Trophoblast cell (in vitro differentiated cells and primary cell): ENCODE measurements at places on chromosomes 3 and 15.
A peak's percentile ranks its signal among the peaks of the same experiment; 100 is the strongest.

- no peak overlapping the region for H3K27ac ChIP-seq
- DNase-seq: no peak
- H3K4me1 ChIP-seq: no peaks in the 10 kb centered on the region
- H3K27me3 ChIP-seq: no peaks in the 10 kb centered on the region
- no peak overlapping the region for H3K4me3 ChIP-seq
Observed at GRCh38 chr3:170524073-170524472, 61.8 kb downstream of the SLC7A14 start.

DNA sequence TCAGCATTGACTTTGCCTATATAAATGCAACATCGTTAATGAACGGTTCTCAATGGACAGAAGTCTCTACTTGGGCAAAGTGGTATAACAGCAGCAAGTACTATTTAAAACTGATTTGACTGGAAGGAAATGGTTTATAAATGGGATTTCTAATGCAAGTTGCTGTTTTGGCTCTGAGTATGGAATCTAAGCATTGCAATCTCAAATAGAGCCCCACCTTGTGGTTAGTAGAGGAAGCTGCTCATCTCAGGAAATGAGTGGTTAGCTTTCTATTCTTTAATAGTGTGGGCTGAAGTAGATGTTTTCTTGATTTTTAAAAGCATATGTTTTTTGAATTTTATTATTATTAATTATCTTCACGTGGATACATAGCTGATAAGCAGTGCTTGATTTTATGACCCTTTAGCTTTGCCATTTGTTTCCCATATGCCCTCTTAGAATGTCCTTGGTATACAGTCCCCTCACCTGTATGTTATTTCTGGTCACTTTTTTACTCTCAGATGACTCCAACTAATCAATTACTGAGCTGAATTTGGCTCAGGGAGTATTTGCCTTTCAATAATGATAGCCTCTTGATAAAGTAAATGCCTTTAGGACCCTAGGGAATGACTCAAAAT lies 67.1 kb downstream of the OXSM start:
- H3K4me3 ChIP-seq: no peak overlapping the region
- peaks cover 2% of the 10 kb centered on the region for H3K4me1 ChIP-seq
- H3K27me3 ChIP-seq: no peaks in the 10 kb centered on the region
- no peak for DNase-seq
- H3K36me3 ChIP-seq: no peaks in the 10 kb centered on the region

GRCh38 chr15:58314593-58315216 lies 117.1 kb upstream of the LIPC start:
- no peak overlapping the region for H3K4me3 ChIP-seq
- DNase-seq: no peak
- no peak overlapping the region for H3K27ac ChIP-seq
- no peaks in the 10 kb centered on the region for H3K4me1 ChIP-seq

- H3K27ac ChIP-seq: no peak overlapping the region
- no peaks in the 10 kb centered on the region for H3K4me1 ChIP-seq
- no peak overlapping the region for H3K4me3 ChIP-seq
- DNase-seq: no peak
Observed at GRCh38 chr3:184884359-184885017, 72.5 kb downstream of the VPS8 start.

- H3K27me3 ChIP-seq: no peaks in the 10 kb centered on the region
- no peaks in the 10 kb centered on the region for H3K36me3 ChIP-seq
- H3K4me1 ChIP-seq: no peaks in the 10 kb centered on the region
- no peak overlapping the region for H3K4me3 ChIP-seq
- peak; percentile 86 for DNase-seq
Observed at GRCh38 chr3:16216373-16216935, 42.0 kb downstream of the GALNT15 start.

DNA sequence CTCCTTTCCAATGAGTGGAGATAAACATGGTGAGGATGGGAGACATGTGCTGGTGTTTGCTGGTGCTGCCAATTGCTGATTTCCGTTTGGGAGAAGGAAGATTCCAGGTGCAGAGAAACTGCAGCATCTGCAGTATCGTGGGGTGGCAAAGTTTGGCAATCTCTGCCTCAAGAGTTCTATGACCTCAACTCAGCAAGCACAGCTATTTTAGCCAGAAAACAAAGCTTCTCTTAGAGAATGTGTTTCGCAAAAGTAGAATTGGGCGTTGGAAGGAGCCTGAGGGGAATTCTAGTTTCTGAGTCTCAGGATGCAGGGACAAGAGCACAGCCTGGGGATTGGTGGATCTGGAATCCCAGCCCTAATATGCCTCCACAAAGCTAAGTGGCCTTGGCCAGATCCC lies 18.2 kb upstream of the SHC4 start:
- no peaks in the 10 kb centered on the region for H3K27me3 ChIP-seq
- H3K36me3 ChIP-seq: no peaks in the 10 kb centered on the region
- H3K4me1 ChIP-seq: peaks cover 2% of the 10 kb centered on the region

GRCh38 chr3:13700889-13701288 lies 152.0 kb downstream of the FBLN2 start:
- H3K4me1 ChIP-seq: no peaks in the 10 kb centered on the region
- no peak overlapping the region for H3K4me3 ChIP-seq
- H3K27ac ChIP-seq: no peak overlapping the region
- H3K36me3 ChIP-seq: no peaks in the 10 kb centered on the region
- no peak for DNase-seq
- no peaks in the 10 kb centered on the region for H3K27me3 ChIP-seq

DNA sequence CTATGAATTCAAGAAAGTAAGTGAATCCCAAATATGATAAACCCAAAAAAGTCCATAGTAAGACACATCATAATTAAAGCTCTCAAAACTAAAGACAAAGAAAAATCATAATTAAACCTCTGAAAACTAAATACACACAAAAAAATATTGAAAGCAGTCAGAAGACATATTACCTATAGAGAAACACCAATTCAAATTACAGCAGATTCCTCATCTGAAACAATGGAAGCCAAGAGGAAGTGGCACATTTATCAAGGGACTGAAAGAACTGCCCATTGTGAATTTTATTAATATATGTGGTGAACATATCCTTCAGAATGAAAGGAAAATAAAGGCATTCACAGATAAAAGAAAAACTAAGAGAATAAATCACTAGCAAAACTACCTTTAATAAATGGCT lies 128.2 kb downstream of the SCAPER start:
- no peak for DNase-seq
- H3K4me3 ChIP-seq: no peak overlapping the region
- no peaks in the 10 kb centered on the region for H3K27me3 ChIP-seq

- H3K4me1 ChIP-seq: peaks cover 4% of the 10 kb centered on the region
- H3K36me3 ChIP-seq: no peaks in the 10 kb centered on the region
- no peak for DNase-seq
- H3K27ac ChIP-seq: no peak overlapping the region
- no peaks in the 10 kb centered on the region for H3K27me3 ChIP-seq
Observed at GRCh38 chr15:89439764-89440163, 56.6 kb downstream of the RHCG start.

DNA sequence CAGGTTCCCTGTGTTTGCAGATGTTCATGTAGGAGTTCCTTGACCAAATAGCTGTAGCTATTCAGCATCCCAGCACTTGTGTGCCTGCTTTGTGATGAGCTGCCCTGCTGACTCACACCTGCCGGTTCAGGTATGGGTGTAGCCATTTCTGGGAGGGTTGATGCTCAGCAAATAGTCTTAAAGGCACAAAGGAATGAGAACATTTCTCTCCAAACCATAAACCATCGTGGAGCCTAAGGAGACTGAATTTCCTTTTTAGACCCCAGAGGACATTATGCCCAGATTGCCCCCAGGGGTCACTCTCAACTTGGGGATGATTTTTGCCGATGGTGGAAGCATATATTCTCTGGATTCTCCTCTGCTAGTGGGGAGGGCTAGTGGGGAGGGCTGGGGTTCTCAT lies 80.6 kb downstream of the ADAMTSL3 start:
- no peaks in the 10 kb centered on the region for H3K36me3 ChIP-seq
- H3K27me3 ChIP-seq: no peaks in the 10 kb centered on the region
- DNase-seq: peak; percentile 58
- H3K27ac ChIP-seq: no peak overlapping the region

- H3K27me3 ChIP-seq: no peaks in the 10 kb centered on the region
- H3K4me1 ChIP-seq: peaks cover 16% of the 10 kb centered on the region
- H3K27ac ChIP-seq: no peak overlapping the region
- H3K4me3 ChIP-seq: no peak overlapping the region
- DNase-seq: no peak
Observed at GRCh38 chr15:63448266-63448665, 56.1 kb upstream of the USP3 start.

GRCh38 chr3:26193558-26193957 lies 403.7 kb downstream of the OXSM start:
- no peak overlapping the region for H3K4me3 ChIP-seq
- no peak overlapping the region for H3K27ac ChIP-seq
- H3K27me3 ChIP-seq: no peaks in the 10 kb centered on the region
- H3K36me3 ChIP-seq: no peaks in the 10 kb centered on the region
- no peaks in the 10 kb centered on the region for H3K4me1 ChIP-seq
- no peak for DNase-seq

- H3K36me3 ChIP-seq: no peaks in the 10 kb centered on the region
- H3K4me1 ChIP-seq: peaks cover 43% of the 10 kb centered on the region
- DNase-seq: peak; percentile 35
- H3K27me3 ChIP-seq: no peaks in the 10 kb centered on the region
- peak overlapping the region; percentile 11 for H3K27ac ChIP-seq
Observed at GRCh38 chr15:101481381-101481705, 8.2 kb downstream of the PCSK6 start.

DNA sequence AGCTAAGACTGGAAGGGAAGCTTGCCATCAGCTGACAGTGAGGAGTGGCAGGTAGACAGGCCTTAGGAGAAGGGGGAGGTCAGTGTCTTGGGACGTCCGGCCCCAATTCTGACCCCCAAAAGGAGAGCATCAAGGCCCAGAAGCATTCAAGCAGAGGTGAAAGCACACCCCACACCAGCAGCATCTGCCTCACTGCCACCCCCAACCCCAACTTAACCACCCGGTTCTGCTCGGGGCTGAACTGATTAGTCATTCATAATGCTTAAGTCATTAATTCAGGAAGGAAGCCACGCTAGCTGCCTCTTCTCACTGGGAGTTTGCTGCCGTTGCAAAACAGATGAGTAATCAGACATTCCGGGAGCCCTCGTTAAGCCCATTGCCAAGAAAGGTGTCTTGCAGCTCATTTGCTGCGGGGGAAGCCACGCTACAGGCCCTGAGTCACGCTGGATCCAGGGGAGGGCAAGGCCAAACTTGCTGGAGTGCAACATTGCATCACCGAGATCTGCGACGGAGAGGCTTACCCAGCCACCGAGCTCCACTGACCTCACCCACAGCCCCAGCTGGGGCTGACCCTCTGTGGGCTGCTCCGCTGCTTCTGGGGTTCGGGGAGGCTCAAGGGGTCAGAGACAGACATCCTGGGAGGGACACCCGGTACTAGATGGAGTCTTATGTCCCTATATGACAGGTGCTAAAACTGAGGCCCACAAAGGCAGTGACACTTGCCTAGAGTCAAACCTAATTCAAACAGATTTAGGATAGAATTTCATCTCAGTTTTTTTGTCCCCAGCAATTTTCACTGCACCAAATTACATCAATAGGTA lies 46.4 kb upstream of the HES1 start:
- peak; percentile 97 for DNase-seq
- no peaks in the 10 kb centered on the region for H3K36me3 ChIP-seq
- no peaks in the 10 kb centered on the region for H3K27me3 ChIP-seq
- H3K27ac ChIP-seq: peak overlapping the region; percentile 13
- H3K4me3 ChIP-seq: no peak overlapping the region
- peaks cover 19% of the 10 kb centered on the region for H3K4me1 ChIP-seq

DNA sequence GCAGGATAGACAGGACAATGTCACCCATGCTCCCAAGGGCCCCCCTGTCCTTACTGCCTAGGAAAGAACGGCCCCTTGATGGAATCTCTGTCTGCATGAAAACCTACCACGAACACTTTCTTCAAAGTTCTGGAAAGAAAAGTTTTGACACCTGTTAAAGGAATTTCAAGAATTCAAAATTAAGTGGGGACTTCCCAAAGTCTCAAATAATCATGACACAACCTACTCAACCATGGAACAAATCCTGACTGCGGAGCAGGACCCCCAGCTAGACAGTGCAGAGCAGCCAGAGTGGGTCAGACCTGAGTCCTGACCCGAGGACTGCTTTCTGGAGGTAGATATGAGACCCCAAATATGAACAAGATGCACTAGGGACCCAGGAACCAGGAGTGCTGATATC lies 245.3 kb upstream of the NSMCE3 start:
- H3K27me3 ChIP-seq: no peaks in the 10 kb centered on the region
- no peak overlapping the region for H3K27ac ChIP-seq

- H3K36me3 ChIP-seq: no peaks in the 10 kb centered on the region
- H3K27ac ChIP-seq: no peak overlapping the region
- no peak overlapping the region for H3K4me3 ChIP-seq
Observed at GRCh38 chr3:143783851-143784370, 64.4 kb downstream of the SLC9A9 start.

DNA sequence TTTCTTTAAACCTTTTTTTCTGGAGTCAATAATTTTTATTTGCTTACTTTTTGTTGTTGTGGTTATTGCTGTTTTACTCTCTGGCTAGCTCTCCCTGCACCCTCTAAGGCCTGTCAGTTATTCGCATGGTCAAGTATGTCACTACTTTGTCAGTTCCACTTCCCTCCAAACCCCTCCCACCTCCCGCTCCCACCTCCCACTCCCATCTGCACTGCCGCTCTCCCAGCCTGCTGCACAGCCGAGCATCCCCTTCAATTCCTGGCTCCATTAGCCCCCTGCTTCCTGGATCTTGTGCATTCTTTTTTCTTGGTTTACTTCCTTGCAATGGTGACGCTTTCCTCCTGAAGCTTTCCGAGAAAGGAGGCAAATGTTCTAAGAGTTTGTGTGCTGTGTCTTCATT lies 218.0 kb downstream of the XXYLT1 start:
- no peak overlapping the region for H3K27ac ChIP-seq
- H3K4me3 ChIP-seq: no peak overlapping the region
- H3K36me3 ChIP-seq: no peaks in the 10 kb centered on the region
- no peak for DNase-seq
- no peaks in the 10 kb centered on the region for H3K27me3 ChIP-seq

GRCh38 chr15:58882243-58882642 lies 51.2 kb downstream of the SLTM start:
- H3K36me3 ChIP-seq: peaks cover 58% of the 10 kb centered on the region
- H3K4me3 ChIP-seq: no peak overlapping the region
- DNase-seq: no peak
- H3K27me3 ChIP-seq: no peaks in the 10 kb centered on the region

DNA sequence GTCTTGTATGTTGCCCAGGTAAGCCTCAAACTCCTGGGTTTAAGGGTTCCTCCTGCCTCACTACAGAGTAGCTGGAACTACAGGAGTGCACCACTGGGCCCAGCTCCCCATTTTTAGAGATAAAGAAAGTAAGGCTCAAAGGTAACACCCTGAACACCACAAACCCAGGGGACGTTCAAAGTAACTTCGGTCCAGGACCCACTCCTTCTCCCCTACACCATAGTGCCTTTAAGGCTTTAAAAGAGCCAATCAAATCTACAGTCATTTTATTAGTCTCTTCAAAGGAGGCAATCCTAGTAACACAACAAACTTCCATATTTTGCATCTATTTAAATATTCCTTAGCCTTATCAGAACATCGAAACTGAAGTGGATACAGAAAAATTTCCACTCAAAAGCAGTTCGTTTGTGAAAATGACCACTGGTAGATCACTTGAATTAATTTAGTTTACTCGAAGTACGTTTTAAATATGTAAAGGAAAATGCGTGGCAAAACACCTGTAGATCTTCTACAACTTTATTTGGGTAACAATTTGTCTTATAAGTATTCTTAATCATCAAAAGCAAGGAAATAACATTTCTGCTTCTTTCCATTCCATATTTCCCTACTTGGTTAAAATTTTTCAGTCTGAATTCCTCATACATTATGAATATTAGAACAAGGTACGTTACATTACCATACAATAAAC lies 1.8 kb downstream of the STAG1 start:
- no peaks in the 10 kb centered on the region for H3K36me3 ChIP-seq
- no peak overlapping the region for H3K27ac ChIP-seq
- peaks cover 12% of the 10 kb centered on the region for H3K4me1 ChIP-seq
